ENCODE measurements at places on chromosomes 7 and 10.

DNA sequence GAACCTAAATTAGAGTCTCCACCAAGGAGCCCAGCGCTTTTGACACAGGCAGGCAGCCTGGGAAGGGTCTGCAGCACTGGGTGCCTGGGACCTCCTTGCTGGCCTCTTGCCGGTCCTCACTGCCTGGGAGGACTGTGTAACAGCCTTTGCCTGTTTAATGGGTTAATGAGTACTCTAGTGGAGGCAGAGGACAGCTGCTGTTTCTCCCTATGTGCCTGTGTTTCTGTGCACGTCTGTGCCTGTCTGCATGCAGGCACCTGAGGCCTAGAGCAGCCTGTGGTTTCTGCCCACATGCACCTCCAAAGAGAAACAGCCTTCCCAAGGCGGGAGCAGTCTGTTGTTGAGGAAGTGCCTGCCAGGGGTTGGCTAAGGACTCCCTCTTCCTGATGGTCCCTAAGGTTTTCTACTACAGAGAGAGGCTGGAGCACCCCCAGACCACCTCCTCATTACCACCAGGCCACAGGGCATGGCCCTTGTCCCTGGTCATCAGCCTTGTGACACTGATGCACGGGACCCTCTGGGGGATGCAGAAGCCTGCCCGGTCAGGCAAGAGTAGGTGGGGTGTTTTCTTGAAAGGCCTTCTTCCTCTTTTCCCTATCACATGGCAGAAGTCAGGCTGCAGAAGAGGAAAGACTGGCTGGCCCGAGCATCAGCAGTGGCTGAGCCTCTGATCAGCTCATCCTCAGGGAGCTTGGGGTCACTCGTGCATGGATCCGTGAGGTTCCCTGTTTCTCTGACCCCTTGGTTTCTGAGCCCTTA lies 14.2 kb downstream of the SLC29A3 start:
- no peak for DNase-seq

GRCh38 chr7:1977059-1977875 lies 255.5 kb downstream of the MAD1L1 start:
- DNase-seq, result no peak

- DNase-seq, result no peak
Observed at GRCh38 chr7:98613601-98614425, 3.3 kb upstream of the NPTX2 start.

DNA sequence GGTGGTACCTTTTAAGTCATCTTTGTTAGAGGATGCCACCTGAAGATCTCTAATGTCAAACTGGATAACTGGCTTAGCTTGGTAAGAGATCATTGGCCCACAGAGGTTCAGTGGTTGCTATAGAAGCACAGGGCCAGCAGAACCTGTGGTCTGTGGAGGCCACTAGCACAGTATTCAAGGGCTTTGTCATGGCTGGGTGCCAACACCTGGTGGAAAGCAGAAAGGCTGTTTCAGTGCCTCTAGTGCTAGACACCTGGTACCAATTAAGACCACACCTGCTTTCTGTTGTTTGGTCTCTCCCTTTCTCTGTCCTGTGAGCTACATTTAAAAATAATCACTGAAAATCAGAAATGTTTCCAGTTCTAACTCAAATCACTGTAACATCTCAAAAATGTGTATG lies 10.0 kb upstream of the PCGF5 start:
- DNase-seq, result no peak

GRCh38 chr10:74255888-74256357 lies 104.9 kb downstream of the ADK start:
- DNase-seq, result no peak

- DNase-seq, result no peak
Observed at GRCh38 chr7:104142147-104142546, 65.7 kb downstream of the ORC5 start.

- DNase-seq, result no peak
Observed at GRCh38 chr7:140005754-140006503, 56.8 kb downstream of the PARP12 start.

DNA sequence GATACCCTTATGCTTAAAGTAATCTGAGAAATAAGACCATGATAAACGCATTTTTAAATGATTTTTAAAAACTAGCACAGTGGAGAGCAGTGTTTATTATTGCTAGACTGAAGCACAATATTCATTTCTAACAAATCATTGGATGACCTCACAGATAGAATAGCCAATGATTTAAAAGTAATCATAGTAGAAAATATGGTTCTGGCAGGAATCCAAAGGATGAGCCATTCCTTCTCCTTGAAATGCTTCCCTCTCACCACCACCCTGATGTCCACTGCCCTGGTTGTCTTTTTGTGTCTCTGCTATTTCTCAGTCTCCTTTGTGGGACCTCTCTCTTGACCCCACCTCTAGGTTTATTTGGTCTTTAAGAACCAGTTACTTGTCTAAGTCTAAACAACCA lies 64.9 kb downstream of the PRKG1 start:
- no peak for DNase-seq

- DNase-seq, result no peak
Observed at GRCh38 chr7:23467291-23467805, 2.9 kb downstream of the IGF2BP3 start.

All from activated CD4-positive, alpha-beta T cell treated with anti-CD3 and anti-CD28 coated beads for 24 hours (primary cell).